NCI-H1436 (cell line): ENCODE measurements at places on chromosomes 2 and 18.

DNA sequence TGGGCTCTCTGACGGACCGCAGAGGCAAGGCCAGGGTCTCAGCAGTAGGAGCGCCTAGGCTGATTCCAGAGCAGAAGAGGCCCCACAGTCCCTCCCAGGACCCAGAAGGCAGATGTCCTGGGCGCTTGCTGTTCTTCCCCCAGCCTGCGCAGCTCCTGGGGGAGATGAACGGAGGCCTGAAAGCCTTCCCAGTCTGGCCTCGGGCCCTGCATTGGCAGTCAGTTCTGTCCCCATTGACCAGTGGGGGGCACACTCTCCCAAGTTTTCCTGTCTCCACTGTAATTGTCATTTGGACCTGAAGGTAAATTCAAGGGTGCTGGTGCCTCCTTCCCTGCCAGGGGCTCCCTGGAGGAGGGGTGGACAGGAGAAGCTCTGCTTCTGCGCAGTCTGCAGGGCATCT is 345.7 kb downstream of the CYP26B1 start:
- DNase-seq, result no peak

- no peak for DNase-seq
Measured at GRCh38 chr2:48515513-48515985, 14.4 kb upstream of the STON1 start.

DNA sequence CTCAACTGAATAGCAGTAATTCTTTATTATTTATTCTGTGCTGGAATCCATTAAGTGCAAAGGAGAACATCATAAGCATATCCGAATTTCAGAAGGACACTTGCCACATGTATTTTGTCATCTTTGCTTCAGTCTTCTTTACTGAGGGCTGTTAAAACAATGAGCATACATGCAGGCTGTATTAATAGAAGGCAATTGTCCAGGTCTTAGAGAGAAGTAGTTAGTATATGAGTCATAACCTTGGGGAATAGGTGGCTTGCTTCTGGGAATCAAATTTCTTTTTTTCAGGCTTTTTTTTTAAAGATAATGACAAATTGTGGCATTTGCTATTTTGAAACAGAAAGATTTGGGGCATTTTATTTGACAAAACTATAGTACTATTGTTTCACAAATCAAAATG is 773.5 kb downstream of the CNTNAP5 start:
- no peak for DNase-seq

GRCh38 chr2:230925443-230925878 is 419 bp upstream of the GPR55 start:
- DNase-seq, result no peak

DNA sequence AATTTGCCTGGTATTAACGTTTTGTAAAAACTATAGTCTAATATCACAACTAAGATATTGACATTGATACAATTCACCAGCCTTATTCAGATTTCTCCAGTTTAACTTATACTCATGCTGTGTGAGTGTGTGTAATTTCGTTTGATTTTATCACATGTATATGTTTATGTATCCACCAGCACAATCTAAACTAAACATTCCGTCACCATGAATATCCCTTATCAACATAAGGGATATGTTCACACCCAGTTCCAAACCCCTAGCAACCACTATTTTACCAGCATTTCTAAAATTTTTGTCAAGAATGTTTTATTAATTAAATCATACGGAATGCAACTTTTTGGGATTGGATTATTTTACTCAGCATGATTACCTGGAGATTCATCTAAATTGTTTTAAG is 450.3 kb downstream of the FBXO15 start:
- DNase-seq, result no peak

DNA sequence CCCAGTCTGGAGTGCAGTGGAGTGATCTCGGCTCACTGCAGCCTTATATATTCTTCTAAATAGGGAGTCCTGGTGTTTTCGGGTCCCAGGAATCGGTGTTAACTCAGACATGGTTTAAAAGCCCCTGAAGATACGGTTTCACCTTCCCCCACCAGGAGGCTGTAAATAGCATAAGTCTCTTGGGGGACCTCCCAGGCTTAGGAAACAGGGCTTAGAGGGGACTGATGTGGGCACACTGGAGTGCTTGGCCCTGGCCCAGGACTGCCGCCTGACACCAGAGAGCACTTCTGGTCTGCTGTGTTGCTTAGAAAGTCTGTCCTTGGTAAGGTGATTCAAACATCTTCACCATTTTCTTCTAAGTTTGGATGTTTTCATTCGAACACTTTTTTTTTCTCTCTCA is 39.7 kb upstream of the MAP4K4 start:
- no peak for DNase-seq

DNA sequence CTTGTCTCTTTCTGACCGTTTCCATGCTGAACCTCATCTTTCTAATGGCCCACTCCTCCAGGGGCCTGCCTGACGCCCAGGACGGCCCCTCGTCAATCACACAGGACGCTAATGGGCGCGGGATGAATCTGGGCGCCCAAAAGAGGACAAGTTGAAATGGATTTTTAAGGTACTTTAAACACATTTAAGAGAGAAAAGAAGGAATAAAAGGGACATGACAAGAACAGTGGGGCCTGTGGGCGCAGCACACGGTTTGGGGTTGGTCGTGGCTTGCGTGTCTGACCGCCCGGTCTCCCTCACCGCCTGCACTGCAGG is 607 bp upstream of the UBE2F start:
- no peak for DNase-seq

DNA sequence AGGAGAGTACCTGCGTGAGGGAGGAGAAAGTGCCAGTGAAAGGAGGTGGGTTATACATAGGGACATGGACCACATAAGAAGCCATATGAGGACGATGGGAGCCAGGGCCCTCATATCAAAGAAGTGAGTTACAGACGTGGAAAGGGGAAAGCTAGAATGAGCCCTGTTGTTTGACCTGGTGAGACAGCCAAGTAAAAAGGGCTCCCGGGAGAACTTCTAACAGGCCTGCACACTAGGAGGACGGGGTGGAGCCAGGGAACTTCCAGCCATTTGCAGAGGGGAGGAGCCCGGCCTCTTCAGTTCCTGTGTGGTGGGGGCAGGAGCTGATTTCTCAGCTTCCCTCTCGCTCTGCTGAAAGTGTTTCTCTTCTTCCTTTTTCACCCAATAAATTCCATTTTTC is 84.1 kb upstream of the SLC66A3 start:
- DNase-seq, result no peak

DNA sequence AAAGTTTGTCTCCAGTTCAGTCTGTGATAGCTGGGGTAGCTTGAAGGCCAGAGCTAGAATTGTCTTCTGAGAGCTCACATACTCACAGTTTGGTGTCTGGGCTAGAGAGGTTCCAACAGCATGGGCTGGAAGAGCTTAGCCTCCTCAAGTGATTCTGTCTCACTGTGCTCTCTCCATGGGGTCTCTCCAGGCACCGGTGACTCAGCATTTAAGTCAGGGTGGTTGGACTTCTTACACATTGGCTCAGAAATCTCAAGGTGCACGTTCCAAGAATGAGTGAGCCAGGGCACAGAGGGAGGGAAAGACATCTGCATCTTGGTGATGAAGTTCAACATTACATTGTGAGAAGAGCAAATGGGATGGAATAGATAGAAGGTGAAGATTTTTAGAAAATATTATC is 207.3 kb upstream of the DDX18 start:
- no peak for DNase-seq

- no peak for DNase-seq
Measured at GRCh38 chr2:17251171-17251570, 267.1 kb downstream of the RAD51AP2 start.

- DNase-seq, result no peak
Measured at GRCh38 chr2:172985139-172985892, 90.3 kb upstream of the MAP3K20 start.

DNA sequence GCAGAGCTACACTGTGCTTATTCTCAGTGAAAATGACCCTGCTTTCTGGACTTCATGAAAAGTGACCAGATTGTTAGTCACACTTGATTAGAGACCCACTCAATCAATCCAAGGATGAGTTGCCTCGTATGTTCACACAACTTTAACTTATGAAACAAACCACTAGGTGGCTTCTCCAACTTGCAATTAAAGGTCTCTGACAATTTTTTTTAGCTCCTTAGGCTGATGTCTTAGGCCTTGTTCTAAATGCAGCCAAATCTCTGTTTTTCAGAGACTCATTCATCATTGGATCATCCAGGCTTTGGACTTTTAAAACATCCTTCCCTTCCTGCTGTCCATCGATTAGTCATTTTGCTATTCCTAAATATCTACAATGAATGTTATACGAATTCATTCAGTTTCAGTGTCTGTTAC is 63.4 kb downstream of the MREG start:
- DNase-seq, result no peak

- no peak for DNase-seq
Measured at GRCh38 chr2:134866498-134867099, 28.2 kb downstream of the ACMSD start.

- no peak for DNase-seq
Measured at GRCh38 chr18:26809346-26809745, 56.2 kb downstream of the AQP4 start.

DNA sequence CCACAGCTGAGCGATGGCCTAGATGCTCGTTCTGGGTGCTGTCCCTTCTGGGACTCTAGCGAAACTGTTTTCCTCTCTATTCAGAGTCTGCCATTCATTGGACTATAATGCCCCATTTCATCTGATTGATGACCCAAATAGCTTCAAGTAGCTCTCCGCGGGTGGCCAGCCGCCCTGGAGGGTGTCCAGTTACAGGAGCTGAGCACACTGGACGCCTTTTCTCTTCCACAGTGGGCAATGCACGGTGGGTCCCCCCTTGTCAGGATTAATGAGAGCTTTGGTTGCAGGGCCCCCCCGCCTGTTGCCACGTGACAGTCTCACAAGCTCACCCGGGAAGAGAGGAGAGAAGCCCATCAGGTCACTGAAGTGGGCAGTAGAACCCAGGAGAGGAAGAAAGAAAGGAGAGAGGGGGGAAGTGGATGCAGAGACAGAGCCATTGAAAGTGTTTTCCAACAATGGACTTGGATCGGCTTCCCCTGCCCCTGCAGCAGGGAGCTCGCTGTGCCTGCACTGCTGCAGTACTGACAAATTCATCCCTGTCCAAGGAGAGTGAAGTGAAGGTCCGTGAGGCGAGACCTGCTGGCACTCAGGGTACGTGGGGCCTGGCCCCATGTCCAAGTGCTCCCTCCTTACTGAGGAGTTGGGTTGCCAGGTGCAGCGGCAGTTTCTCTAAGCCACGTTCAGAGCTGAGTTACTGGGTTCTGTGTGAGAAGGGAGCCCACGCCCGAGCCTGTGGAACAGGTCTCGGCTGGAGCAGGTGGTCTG is 44.8 kb downstream of the DIPK1C start:
- DNase-seq, result no peak

DNA sequence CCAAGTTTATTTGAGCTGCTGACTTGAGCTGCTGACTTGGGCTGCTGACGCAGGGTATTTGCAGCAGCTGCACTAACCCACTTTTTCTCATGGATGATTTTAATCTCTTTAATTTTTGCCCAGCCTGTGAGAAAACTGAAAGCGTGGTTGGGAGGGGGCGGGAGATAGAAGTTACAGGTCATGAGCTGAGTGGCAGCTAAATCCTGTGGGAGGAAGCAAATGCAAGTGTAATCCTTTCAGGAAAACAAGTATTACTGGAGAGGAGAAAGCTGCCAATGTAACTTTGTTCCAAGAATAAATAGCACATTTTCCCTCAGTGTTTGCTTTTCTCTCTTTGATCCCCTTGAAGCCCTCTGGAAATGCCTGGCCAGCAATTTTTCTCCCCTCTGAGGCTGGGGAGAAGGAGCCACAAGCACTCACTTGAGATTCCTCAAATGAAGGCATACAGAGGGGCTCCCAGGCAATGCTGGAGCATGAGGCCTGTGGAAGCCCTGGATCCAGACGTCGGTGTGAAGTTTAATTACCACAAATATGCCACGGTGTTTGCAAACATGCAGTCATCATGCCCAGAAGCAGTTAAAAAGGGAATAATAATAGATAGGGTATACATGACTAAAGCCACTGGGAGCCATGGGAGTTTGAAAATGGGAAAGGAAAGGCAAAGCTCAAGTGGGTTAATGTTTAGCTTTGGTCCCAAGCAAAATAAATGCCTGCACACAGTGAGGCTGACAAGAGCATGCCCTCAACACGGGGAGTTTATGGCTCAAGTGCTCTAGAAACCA is 10.4 kb upstream of the EVA1A start:
- no peak for DNase-seq

- DNase-seq, result no peak
Measured at GRCh38 chr2:165149439-165149838, 54.4 kb downstream of the SCN3A start.

DNA sequence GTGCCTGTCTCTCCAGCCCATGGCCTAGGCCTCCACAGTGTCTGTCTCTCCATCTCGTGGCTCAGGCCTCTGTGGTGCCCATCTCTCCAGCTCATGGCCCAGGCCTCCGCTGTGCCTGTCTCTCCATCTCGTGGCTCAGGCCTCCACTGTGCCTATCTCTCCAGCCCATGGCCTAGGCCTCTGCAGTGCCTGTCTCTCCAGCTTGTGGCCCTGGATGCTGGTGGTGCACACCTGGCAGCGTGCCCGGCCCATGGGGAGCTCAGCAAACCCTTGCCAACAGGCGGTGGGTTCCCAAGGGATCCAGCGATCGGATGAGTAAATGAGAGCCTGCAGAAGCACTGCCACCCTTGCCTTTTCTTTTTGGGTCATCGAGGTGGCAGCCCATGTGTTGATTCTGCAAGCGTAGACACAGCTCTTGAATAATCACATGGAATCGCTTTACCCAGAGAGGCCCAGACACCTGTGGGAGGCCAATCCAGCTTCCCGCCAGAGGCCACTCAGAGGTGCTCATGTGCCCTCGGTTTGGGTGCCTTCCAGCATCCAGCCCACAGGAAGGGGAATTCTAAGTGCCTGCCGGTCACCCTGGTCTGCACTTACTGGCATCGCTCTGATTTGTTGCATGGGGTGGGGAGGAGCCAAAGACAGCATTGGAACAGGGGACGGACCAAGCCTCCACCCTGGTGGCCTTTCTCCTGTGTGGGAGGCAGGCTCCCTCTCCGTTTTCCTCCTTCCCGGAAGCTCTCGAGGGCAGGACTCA is 101.8 kb upstream of the HDAC4 start:
- peak; percentile 32 for DNase-seq

- DNase-seq, result no peak
Measured at GRCh38 chr2:197209742-197210408, 100.7 kb downstream of the ANKRD44 start.
